ENCODE measurements at places on chromosomes 1 and 21.

DNA sequence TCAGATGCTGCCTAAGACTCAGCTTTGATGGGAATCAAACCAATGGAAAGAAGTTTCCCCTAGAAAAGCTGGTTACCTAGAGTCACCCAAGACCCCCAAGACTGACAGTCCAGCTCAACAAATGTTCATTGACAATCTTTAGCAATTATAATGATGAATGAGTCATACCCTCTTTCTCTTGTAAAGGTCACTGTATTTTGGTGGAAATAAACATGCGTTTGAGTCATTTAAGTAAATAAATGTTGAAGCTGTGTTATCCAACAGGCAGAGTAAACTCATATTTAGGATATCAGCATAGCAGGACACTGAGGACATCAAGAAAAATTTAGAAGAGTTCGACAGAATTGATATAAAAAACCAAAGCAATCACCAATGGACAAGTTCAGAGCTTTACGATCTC lies 295.9 kb downstream of the RGS7 start:
- no peak for DNase-seq

- DNase-seq, result peak; percentile 75
Observed at GRCh38 chr21:43362321-43362791, 64.6 kb downstream of the SIK1 start.

- DNase-seq, result no peak
Observed at GRCh38 chr1:52424813-52425212, 20.4 kb downstream of the PRPF38A start.

DNA sequence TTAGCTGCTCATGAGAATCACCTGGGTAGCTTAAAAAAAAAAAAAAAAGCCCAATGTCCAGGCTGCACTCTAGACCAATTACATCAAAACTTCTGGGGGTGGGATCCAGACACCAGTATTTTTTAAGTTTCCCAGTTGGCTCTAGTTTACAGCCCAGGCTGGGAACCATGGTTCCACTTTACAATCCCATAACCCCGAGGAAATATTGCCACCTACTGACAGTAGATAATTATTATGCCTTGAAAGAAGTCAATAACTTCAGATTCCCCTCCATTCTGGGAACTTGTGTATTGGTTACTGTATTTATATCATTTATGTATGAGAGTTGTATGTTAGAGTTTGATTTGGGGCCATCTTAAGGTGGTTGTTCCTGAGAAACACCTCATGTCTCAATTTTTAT lies 100.2 kb downstream of the SPATA46 start:
- no peak for DNase-seq

GRCh38 chr1:1540090-1540817 lies at the start of gene TMEM240:
Gene TMEM240, minus strand, starts transcription at chr1:1540624. Its CDS starts 278 bp downstream, at chr1:1540346.
- peak; percentile 69 for DNase-seq

DNA sequence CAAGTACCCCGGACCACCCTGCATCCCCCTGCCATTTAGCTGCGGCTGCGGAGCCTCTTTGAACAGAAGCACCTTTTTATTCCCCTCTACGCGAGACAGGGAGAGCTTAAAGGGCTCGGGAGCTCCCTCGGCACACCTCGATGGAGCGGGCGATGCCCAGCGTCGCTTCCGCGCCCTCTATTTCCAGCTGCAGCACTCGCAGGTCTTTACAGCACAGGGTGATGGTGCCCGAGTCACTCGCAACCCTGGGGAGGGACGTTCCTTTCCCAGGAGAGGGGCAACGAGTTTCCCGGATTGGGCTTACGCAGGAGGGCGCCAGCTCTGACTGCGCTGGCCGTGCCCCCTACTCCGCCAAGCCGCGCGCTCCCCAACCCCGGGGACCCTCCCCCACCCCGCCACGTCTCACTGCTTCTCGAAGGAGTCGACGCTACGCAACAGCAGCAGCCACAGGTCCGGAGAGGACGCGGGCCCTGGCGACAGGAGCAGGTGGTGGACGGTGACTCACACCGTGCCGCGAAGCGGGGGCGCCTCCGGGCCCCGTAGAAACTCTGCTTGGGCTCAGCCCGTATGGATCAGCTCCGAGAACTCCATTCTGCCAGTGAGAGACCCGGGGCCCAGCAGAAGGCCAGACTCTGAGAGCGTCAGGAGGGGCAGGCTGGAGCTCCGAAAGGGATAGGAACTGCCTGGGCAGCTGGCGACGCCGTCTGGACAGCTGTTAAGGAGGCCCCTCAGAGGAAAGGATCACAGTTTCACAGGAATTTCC lies 5.8 kb upstream of the FAM167B start:
- DNase-seq, result no peak

DNA sequence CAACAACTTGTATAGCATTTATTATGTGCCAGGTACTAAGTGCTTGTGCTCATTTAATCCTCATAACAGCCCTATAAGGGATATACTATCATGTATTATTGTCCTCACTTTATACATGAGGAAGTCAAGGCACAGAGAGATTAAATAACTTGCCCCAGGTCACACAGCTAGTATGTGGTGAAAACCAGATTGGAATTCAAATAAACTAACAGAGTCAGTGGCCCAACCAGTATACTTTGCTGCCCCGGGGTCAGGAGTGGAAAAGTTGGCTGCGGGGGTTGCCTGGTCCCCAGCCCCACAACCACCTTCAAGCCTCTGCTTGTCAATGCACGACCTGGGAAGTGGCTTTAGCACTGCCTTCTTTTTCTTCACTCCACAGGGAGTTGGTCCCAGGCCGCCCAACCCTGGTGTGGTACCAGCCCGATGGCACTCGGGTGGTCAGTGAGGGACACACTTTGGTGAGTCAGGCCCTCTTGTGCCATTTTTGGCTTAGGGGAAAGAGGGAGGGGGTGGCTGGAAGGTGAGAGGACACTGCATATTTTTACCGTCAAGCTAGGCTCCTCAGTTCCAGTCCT lies 2.5 kb downstream of the ADAM15 start:
- DNase-seq, result no peak

GRCh38 chr1:61561666-61562065 lies 163.3 kb downstream of the TM2D1 start:
- no peak for DNase-seq

GRCh38 chr1:89911191-89911991 lies 83.5 kb upstream of the ZNF326 start:
- DNase-seq, result no peak

DNA sequence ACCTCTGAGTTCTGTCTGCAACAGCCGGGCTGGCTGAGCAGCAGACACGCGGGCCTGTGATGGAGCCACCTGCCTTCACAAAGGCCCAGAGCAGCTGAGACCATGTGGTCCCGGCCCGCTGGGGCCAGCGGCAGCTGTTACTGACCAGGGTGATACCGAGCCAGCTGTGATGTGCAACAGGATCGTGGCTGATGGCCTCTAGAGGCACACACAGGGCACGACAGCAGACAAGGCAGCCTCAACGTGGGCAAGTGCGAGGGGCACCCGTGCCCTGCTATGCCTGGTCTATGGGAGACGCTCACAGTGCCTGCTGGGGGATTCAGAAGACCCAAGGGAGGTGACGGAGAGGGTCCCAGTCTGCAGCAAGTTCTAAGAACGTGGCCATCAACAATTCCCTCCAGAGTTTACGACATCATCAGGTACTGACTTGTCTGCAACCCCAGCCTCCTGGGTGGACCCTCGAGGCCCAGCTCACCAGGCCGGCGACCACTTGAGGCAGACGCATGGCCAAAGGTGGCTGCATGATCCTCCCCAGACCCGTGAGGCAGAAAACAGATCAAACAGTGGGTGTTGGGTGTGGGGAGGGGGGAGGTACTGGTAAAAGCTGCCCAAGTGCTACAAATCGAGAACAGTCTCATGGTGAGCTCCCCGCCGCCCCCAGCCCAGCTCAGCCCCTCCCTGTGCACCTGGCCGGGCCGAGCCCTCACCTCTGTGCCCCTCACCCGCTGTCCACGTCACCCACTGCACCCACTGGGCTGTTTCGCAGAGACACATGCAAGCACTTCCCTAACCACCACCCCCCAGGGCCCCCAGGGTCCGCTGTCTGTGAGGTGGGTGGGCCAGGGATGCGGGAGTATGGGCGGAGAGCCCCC lies 6.0 kb downstream of the POFUT2 start:
- no peak for DNase-seq

- no peak for DNase-seq
Observed at GRCh38 chr1:91919962-91920361, 29.2 kb upstream of the BRDT start.

GRCh38 chr1:206829875-206830274 lies 35.5 kb upstream of the IL20 start:
- no peak for DNase-seq

- peak; percentile 23 for DNase-seq
Observed at GRCh38 chr1:39139723-39140360, 64.7 kb upstream of the MACF1 start.

DNA sequence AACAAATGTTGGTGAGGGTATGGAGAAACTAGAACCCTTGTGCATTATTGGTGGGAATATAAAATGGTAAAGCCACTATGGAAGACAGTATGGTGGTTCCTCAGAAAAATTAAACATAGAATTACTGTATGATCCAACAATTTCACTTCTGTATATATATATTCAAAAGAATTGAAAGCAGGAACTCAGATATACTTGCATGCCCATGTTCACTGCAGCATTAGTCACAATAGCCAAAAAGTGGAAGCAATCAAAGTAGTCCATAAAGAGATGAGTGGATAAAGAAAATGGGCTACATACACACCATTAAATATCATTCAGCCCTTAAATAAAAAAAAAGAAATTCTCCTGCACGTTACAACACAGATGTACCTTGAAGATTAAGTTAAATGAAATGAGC lies 34.1 kb downstream of the ABL2 start:
- DNase-seq, result no peak

DNA sequence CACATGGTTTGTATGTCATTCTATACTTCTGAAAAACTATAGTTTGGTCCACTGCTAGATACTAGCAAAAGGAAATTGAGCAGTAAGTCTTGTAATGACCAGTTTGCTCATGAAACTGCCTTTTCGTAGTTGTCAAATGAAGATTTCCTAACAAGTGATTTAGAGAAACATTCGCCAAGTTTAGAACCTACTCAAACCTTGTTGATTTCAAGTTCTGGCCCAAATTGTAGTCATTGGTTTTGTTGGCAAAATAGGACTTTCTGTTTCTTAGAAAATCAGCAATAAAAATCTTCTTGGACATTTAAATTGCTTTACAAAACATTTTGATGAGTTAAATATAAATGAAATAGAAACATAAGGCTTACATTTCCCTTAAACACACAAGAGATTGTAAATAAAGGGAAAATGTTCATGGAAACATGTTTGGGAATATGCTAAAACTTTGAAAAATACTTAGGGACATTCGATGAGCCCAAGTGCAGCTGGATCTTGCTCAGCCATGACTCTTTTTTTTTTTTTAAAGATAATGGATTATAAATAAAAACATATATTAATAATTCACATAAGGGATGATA lies 178.5 kb upstream of the LYPLAL1 start:
- peak; percentile 47 for DNase-seq

DNA sequence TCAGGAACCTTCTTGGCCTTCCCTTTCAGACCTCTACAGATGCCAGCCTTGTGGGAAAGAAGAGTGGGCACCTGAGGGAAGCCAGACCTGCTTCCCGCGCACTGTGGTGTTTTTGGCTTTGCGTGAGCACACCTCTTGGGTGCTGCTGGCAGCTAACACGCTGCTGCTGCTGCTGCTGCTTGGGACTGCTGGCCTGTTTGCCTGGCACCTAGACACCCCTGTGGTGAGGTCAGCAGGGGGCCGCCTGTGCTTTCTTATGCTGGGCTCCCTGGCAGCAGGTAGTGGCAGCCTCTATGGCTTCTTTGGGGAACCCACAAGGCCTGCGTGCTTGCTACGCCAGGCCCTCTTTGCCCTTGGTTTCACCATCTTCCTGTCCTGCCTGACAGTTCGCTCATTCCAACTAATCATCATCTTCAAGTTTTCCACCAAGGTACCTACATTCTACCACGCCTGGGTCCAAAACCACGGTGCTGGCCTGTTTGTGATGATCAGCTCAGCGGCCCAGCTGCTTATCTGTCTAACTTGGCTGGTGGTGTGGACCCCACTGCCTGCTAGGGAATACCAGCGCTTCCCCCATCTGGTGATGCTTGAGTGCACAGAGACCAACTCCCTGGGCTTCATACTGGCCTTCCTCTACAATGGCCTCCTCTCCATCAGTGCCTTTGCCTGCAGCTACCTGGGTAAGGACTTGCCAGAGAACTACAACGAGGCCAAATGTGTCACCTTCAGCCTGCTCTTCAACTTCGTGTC lies 995 bp upstream of the ZBTB48 start:
- no peak for DNase-seq

GRCh38 chr1:226736908-226737818 lies 1.9 kb downstream of the ITPKB start:
- no peak for DNase-seq

DNA sequence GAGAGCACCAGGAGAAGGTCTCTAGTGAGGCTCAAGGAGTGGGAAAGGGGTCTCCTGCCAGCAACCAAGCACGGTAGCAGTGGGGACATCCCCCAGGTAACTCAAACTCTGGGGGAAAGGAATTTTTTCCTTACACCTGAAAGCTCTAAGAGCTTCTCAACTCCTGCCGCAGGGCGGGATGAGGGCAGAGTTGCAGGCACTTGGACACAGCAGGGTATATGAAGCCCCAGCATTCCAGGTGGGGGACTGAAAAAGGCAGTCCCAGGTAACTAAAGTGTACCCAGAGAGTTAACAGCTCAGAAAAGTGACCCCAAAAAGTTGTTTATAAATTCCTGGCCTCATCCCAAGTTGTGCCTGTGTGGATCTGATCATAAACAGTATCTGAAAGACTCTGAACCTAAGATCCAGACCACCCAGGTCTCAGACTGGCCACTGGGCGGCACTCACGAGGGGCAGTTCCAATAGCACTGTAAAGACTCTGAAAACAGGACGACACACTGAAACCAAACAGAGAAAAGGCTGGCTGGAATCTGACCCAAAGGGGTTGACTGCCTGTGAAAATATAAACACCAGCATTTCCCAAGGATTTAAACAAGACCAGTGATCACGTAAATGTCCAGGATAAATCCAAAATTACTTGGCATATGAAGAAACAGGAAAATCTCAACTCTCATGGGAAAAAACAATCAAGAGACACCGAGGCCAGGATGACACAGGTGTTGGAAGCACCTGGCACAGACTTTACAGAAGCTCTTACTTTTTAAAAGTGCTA lies 47.5 kb downstream of the HSF2BP start:
- DNase-seq, result no peak

DNA sequence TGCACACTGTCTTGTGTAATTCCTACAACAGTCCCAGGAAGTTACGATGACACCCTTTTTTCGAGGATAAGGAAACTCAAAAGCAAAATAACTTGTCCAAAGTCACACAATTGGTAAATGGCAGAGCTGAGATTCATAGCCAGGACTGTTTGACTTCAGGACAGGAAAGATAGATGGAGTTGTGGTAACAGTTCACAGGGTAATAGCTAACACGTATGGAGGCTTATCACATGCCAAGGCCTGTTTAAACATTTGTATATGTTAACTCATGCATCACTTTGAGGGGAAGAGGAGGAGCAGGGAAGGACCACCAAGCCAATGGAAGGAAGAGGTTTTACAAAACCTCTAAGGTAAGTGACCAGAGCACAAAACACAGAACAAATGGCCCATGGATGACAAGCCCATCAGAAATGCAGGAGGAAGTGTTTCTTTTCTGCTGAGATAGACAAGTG lies 2.8 kb downstream of the DHCR24 start:
- DNase-seq, result peak; percentile 71

- DNase-seq, result no peak
Observed at GRCh38 chr1:41222496-41222895, 19.6 kb downstream of the SCMH1 start.

All from skin of body (tissue), 3 donors.